ENCODE measurements at places on chromosomes 4 and X.

- DNase-seq, result no peak
Observed at GRCh38 chr4:5378002-5378401, 326.7 kb downstream of the STK32B start.

- no peak for DNase-seq
Observed at GRCh38 chr4:186805020-186805820, 81.6 kb upstream of the FAT1 start.

DNA sequence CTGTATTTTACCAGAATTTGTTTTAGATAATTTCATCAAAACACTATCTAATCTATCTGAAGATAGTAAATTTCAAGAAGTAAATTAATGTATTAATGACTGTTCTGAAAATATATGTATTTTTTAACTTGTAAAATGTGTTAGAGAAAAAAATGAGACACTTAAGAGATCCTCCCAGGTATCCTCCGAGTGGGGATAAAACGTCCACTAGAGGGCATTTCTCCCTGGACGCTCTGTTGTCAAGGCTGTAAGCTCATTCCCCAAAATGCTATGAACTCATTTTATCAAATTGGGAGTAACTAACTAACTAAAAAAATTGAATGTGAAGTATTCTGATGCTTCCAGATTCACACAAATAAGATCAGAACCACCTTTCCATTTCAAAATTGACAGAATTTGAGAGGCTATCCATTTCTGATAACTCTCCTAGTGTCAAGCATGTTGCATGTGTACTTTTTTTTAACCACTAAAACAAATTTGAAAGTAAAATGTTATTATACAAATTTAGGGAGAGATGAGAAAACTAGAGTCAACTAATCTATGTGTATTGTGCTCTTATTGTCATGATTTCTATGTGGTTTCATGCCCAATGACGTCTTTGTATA, 337.3 kb upstream of the HS3ST1 start:
- DNase-seq, result peak; percentile 29

DNA sequence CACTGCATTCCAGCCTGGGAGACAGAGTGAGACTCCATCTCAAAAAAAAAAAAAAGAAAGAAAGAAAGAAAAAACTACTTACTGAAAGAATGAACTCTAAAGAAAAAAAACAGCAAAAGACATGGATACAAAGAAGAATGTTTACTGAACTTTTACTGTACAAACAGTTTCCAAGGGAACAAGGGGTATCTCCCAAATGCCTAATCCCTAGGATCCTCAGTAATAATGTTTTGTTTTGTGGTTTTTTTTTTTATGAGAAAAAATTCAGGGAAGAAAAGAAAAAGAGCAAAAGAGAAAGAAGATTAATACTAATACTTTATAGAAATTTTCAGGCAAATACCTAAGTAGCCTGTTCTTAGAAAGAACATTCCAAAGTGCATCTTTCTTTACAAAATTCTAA, 63.2 kb downstream of the ANTXR2 start:
- DNase-seq, result no peak

DNA sequence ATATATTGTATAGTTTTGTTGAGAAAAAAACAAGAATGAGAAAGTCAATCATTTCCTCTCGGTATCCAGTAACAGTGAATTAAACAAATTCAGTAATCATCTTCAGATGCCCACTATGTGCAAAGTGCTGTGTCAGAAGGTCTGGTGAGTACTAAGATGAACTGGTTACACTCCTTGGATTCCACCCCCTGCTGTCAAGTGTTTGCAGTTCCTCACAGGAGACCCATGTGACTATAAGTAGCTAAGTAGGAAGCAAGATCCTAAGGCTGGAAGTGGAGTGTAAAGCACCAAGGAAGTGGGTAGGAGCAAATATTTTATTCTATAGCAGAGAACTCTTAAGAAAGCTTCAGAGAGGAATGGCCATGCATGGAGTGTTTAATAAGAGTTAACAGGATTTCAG, 73.6 kb downstream of the SNX25 start:
- DNase-seq, result no peak

DNA sequence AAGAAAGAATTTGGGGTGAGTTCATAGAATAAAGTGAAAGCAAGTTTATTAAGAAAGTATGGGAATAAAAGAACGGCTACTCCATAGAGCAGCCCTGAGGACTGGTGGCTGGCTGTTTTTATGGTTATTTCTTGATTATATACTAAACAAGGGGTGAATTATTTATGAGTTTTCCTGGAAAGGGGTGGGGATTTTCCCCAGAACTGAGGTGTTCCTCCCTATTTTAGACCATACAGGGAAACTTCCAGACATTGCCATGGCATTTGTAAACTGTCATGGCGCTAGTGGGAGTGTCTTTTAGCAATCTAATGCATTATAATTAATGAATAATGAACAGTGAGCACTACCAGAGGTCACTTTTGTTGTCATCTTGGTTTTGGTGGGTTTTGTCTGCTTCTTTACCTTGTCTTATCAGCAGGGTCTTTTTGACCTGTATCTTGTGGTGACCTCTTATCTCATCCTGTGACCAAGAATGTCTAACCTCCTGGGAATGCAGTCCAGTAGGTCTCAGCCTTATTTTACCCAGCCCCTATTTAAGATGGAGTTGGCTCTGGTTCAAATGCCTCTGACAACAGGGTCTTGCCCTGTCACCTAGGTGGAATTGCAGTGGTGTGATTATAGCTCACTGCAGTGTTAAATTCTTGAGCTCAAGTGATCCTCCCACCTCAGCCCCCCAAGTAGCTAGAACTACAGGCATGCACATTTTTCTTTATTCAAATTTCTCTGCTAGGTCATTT, 27.1 kb downstream of the RAPGEF2 start:
- no peak for DNase-seq

GRCh38 chr4:49000806-49001205, 14.7 kb downstream of the CWH43 start:
- no peak for DNase-seq

GRCh38 chr4:86894455-86894854, 2.2 kb upstream of the C4orf36 start:
- DNase-seq, result no peak

GRCh38 chrX:130402208-130402684, 459 bp downstream of the RBMX2 start:
- DNase-seq, result no peak

- DNase-seq, result no peak
Observed at GRCh38 chrX:148134578-148134977, 153.4 kb downstream of the FMR1NB start.

GRCh38 chr4:111813555-111814140, 331.6 kb upstream of the FAM241A start:
- DNase-seq, result no peak

- no peak for DNase-seq
Observed at GRCh38 chr4:70556856-70557255, 35.2 kb upstream of the AMBN start.

GRCh38 chr4:125770814-125771398, 456.2 kb downstream of the FAT4 start:
- no peak for DNase-seq

DNA sequence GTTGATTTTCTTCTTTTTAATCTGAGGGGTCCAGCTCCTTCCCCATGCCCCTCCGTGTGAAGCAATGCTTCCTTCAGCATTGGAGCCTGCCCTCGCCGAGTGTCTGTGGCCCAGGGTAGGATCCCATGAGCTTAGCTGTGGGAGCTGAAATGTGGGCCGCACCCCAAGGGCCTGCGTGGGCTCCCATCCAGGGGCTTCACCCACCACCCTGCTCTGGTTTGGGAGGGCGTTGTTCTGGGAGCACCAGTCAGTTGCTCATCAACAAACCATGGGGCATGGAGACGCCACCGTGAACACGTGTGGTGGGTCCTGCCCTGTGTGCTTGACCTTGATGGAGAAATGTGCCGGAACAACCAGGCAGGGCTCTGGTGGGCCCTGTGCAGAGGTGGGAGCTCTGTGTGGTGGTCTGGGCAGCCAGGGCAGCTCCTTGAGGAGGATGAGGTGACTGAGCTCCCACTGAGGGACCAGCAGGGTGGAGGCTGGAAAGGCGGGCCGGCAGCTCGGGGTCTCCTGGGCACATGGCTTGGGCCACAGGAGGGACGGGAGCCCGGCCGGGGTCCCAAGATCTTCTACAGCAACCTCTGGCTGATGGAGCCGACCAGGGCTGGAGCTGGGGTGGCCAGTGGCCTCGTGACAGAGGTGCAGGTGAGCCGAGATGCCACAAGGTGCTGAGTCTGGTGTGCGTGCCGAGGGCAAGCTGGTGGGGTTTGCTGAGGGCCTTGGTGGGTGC, 39.6 kb upstream of the NKX1-1 start:
- no peak for DNase-seq

GRCh38 chr4:186227744-186228513, 622 bp downstream of the KLKB1 start:
- DNase-seq, result no peak

DNA sequence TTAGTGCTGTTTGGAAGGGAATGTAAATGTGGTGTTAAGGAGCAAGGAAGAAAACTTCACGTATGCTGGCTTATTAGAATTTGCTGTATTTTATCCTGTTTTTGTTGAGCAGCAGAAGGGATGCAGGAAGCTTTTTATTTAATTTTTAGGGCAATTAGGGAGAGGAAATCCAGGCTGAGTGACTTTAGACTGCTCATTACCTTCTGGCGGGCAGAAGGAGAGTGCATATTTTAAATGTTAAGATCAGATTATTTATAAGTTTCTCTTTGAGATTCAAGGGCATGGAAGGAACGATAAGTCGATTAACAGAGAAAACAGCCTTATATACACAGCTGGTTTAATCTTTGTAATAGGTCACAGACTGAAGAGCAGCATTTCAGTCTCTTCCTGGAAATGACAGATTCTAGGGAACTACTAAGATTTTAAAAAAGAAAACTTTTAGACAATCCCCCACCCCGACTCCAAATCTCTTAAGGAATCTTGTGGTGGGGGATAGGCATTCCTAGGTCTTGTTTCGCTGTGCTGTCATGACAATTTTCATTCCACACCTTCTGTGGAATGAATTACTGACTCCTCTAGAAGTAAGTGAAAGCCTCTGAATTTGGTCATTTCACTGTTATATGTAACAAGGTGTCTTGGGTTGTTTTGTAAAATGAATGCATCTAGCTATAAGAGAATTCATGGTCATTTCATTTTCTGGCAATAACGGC, 402.5 kb downstream of the RAPGEF2 start:
- DNase-seq, result no peak

DNA sequence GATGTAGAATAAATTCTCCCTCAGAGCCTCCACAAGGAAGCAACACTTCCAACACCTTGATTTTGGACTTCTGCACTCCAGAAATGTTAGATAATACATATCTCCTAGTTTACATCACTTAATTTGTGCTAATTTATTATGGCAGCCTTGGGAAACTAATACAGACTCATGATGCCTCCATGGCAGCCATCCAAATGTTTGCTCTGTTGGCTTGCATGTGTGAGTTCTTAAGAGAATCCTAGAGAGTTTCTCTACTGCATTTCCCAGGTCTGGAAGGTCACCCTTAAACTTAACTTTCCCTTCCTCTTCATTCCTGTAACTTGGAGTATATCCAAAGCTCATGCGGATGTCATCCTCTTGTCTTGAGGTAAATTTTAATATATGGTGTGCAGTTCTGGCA, 956.1 kb downstream of the ADGRL3 start:
- DNase-seq, result no peak

Data from activated CD4-positive, alpha-beta T cell treated with anti-CD3 and anti-CD28 coated beads, Interleukin-10, Interleukin-2, amounts not matched to agents 100 ng/mL and 50 ng/mL, durations not matched to agents 16 hours and 8 hours (primary cell).